AG09319 (cell line): ENCODE measurements at places on chromosomes 2 and 18.
A peak's percentile ranks its signal among the peaks of the same experiment; 100 is the strongest.

DNA sequence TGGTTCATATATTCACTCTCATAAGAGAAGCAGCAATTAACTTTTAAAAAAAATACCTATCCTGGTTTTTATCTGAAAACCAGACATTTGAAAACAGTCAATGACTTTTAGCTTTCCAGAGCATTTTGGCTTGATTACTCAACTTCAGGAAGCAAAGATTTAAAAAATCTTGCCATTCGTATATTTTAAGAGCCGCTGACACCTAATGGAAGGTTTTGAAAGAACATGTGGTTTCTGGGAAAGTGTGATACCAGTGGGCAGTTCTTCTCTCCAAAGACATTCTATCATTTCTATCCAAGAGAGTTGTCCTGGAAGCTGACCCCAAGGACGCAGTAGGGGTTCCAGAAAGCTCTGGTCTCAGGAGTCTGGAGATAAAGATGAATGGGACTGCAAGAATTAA is 234.7 kb downstream of the TTC32 start:
- no peak for DNase-seq

GRCh38 chr2:117855886-117856285 is 41.4 kb downstream of the DDX18 start:
- no peak for DNase-seq

GRCh38 chr2:119264781-119265692 is 41.4 kb downstream of the STEAP3 start:
- no peak for DNase-seq

DNA sequence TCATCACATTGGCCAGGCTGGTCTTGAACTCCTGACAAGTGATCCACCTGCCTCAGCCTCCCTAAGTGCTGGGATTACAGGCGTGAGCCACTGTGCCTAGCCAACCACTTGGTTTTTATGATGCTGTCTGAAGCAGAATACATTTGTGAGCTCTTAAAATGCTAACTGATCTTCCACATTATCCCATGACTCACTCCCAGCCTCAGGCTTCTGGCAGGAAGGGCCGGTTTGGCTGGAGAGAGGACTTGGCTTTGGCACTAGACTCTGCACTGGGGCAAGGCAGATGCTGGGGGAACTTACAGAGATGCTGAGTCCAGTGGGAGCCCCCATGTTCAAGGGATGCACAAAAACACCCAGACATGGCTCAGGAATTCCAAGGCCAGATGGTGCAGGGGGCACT is 40.5 kb upstream of the SH3BP4 start:
- peak; percentile 43 for DNase-seq

DNA sequence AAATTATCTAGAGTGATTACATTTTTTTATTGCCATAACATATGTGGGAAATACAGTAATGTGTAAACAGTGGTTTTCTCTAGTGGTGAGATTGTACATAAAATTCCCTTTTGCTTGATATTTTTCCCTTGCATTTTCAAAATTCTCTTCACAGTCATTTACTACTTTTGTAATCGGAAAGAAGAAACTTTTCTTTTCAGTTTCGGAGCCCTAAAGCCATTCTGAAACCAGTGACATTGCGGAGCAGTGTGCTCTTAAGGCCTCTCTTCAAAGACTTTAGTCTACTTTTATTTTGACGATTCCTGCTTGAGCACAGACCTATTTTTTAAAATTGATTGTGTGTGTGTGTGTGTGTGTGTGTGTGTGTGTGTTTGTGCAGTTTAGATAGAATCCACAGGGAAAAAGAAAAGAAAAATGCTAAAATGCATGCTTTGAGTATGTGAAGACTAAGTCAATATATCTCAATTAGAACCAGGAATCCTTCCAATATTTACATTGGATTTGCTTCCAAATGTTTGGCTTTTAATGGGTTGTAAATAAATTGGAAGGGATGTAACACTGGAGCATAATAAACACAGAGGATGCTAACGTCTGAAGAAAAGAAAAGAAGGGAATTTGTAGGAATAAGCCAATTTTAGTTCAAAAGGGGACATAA is 357.4 kb downstream of the RND3 start:
- no peak for DNase-seq

DNA sequence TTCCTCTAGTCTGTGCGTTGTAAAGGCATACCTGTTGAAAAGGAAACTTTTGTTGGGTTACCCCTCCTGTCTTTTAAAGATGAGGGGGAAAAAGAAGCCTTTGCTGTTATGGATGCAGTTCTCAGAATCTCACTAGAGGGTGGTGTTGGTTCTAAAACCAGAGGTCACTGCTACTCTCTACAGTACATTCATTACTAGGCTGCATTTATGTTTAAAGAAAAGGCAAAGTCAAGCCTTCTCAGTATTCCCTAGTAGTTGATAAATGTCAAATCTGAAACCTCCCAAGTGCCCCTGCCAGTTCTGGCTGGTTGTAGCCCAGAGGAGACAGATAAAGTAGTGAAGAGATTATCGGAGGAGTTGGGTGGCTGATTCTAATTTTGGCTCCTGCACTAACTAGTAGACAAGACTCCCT is 1.4 kb upstream of the PLCL1 start:
- peak; percentile 14 for DNase-seq

- no peak for DNase-seq
Measured at GRCh38 chr18:69127873-69128500, 272.7 kb upstream of the DOK6 start.

- no peak for DNase-seq
Measured at GRCh38 chr2:6885551-6885950, 8.0 kb downstream of the RSAD2 start.

- peak; percentile 51 for DNase-seq
Measured at GRCh38 chr2:47069628-47070154, 85.4 kb downstream of the STPG4 start.

GRCh38 chr2:50181212-50181611 is 850.7 kb downstream of the NRXN1 start:
- no peak for DNase-seq

DNA sequence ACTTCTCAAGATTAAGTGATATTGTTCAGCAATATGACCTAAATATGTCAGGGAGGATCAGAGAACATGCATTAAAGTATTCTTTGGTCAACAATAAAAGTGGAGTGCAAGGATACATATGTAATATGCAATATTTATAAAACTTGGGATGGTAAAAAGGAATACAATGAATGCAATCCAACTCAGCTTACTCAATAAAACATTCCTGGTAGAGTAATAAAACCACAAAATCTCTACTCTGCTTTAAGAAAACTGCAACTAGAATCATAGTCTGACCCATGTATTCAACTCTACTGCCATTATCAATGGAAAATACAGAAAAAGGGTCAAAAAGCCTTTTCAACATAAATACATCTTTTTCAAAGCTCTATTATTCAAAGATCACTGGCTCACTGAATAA is 11.6 kb downstream of the IRS1 start:
- DNase-seq, result no peak

GRCh38 chr18:26097563-26097962 is 7.2 kb upstream of the SS18 start:
- DNase-seq, result no peak

DNA sequence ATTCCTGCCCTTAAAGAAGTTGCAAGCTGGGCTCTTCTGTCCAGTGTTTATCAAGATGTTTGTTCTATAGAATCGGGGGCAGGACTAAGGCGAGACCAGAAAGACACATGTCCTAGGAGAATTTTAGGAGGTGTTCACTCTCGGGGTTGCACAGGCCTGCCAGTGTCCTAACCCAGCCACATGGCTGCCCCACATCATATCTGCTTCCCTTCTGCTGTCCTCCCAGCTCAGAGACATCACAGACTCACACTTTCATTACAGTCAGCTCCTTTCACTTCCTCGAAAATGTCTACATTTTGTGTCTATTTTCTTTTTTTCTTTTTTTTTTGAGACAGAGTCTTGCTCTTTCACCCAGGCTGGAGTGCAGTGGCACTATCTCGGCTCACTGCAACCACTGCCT is 10.7 kb upstream of the MRO start:
- no peak for DNase-seq
